ENCODE measurements at places on chromosomes 6 and 20.

- DNase-seq: peak; percentile 37
Observed at GRCh38 chr20:25148181-25148981, 47.1 kb upstream of the ENTPD6 start.

- peak; percentile 57 for DNase-seq
Observed at GRCh38 chr20:8156235-8157079, 24.4 kb downstream of the PLCB1 start.

- peak; percentile 95 for DNase-seq
Observed at GRCh38 chr6:27177485-27178406, 69.8 kb upstream of the PRSS16 start.

DNA sequence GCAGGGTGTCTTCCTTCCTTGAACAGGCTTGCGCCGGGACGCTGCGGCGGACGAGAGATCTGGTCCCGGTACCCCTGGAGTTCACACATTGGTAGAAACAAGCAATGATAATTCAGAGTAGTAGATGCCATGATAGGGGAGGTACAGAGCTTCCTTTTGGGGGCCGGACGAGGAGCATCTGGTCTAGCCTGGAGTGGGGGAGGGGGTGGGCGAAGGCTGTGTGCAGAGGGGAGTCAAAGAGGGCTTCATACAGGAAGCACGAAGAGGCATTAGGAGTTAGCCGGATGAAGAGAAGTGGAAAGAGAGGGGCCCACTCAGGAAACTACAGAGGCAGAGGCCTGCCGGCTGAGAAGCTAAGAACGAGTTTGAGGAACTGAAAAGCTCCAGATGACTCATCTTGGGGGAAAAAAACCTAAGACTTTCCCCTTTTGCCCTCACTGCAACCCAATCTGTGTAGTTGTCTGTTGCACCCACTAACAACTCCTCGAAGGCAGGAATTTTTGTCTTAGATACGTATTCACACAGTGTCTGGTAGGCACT is 611 bp downstream of the CNPY3 start:
- DNase-seq: peak; percentile 70

DNA sequence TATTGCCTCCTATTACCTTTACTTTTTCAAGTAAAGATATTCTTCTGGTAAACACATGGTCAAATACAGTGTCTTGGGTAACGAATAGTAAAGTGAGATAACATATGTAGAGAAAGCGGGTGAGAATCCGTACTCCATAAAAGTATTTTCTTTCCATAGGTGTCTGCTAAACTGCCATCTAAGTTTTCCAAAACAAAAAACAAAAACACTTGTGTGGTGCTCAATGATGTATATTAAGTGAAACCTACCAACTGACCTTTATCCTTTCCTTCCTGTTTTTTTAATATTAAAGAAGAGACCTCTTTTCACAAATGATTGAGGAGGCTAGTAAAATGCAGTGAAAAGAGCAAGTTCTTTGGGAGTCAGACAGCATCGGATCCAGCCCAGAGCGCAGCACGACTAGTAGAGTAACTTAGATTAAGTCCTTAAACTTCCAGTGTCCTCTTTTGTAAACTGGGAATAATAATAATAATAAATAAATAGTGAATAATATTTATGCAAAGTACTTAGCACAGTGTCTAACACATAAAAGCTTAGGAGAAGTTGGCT is 437 bp upstream of the CDKAL1 start:
- DNase-seq: no peak

DNA sequence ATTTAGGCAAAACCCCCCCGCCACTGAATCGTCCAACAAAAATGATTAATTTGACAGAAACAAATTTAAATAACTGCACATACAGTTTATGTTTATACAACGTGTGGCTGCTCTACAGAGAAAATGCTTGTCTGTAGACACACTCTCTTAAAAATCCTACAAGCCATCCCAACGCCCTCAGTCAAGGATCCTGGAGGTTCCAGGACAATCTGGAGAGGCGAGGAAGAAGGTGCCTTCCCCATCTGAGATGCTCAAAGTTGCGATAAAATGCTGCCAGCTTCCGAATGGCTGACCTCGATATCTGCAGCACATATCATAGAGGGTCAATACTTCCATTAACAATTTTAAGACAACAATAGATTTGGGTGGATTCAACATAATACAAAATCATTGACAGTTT is 25.3 kb downstream of the ZNF217 start:
- DNase-seq: no peak

- no peak for DNase-seq
Observed at GRCh38 chr20:61056627-61057442, 195.2 kb upstream of the CDH4 start.

DNA sequence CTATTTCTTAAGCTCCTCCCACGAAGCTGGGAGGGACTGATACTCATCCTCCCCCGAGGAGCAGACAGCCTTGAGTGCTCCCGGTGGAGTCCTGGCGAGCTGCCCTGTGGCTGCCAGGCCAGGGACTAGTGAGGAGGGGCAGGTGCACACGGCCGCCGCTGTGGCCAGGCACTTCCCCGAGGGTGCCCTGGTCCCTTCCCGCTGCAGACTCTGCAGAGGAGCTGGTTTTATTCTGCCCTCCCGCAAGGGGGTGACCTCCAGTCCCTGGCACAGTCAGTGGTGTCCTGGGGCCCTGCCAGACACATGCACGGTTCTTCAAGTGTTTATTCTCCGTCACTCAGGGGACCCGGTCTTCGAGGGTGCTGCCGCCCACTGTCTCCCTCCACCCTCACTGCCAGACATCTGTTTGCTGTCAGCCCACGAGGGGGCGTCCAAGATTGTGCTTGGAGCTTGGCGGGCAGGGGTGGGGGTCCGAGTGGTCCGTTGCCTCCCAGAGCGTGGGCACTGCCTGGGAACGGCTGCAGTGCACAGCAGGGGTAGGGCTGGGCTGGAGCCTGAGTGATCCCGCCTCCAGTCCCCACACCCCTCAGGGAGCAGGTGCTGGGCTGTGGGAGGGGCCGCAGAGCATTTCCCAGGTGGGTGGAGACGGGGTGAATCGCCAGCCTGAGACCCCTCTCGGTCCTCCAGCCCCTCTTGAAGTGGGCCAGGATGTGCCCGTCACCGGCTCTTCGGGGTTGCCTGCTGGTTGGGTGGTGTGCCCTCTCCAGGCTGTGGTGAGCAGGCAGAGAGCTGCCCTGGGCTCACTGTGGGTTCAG is 3.1 kb upstream of the CABLES2 start:
- DNase-seq: peak; percentile 3

DNA sequence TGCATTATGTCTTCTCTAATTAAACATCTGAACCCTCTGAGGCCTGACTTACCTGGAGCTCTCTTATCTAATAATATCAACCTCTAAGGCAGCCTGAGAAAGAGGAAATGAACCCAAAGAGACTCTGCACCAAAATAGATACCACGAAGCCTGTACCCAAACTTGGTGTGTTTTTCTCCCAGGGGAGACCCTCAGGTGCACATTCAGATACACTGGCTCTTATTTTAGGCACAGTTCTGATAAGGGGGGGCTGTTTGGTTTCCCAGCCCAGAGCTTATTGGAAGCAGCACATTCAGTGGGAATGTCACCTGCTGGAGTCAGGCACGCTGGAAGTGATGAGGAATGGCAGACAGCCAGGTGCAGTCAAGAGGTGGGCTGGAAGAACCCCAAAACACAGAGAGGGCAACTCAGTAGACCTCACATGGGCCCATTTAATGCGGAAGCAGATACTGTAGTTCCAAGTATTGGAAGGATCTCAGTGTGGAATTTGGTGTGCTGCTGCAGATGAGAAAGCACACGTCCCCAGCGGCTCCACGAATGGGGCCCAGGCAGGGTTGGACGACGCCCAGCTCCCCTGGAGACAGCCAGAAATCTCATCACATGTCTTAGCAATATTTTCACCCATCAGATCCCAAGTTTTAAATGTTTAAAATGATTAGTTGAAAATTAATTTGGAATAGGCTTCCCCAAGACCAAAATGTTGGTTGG is 9.7 kb upstream of the CCR6 start:
- DNase-seq: no peak

DNA sequence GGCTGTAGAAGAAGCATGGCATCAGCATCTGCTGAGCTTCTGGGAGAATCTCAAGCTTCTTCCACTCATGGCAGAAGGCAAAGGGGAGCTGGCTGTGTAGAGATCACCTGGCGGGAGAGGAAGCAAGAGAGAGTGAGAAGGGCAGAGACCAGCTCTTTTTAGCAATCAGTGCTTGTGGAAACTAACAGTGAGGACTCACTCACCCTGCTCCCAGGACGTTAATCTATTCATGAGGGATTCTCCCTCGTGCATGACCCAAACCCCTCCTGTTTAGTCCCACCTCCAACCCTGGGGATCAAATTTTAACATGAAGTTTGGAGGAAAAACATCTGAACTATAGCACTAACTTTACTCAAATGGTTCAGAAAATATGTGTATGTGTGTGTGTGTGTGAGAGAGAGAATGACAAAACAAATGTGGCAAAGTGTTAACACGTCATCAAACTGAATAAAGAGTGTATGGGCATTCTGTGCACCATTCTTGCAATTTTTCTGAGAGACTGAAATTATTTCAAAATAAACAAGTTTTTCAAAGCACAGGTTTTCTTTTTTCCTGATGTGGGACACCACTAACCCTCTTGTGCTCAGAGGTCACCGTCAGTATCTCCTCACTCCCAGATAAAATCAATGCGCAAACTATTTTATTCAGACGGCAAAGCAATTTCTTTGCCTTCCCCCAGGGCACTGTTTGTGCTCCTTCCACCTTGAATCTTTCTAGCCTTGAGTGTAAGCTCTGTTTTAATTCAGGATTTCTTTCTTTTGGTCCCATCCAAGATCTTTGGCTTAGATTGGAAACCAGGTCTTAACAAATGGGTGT is 23.2 kb upstream of the XRN2 start:
- no peak for DNase-seq
